ENCODE measurements at places on chromosomes 2 and 18.

DNA sequence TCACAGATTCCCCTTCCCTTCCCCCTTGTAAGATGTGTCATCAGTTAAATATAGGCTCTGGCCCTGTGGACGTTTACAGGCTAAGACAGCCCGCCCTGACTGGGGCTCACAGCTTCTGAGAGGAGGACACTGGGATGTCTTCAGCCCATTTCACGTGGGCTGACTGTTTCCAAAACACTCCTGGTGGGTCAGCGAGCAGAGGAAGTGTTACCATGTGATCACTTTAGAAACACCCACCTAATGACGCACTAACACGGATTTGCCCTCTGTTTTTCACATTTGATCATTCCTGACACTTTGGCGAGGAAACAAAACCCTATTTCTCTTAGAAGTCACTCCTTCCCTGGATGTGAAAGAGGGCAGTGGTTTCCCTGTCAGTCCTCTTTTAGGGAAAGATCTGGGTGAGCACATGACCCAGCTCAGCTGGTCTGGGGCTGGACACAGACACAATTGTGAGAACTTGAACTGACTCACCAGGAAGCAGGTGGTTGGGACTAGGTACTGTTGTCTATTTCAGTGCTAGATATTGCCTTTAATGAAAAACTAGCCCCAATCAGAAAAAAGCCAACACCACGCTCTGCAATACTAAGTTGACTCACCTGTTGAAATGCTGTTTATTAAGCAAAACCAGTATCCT, 38.8 kb downstream of the BMP10 start:
- DNase-seq, result no peak

DNA sequence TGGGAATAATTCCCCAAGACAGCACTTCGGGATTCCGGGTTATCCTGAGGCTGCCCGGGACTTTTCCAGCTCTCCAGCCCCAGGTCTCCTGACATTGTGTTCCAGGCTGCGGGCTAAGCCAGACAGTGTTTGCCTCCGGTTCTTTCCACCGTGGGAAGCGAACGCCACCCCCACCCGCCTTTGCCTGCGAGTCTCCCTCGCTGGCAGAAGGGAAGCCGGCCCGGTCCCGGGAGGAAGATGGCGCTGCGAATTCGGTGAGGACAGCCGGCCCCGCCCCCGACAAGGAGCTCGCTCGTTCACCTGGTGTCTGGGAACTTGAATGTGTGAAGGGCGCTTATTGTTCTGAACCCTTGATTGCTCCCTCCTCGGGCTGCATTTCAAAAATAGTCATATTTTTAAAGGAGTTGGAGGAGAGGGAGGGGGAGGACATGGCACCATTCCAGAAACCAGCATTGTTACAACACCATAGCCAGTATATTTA, 2.9 kb downstream of the LRATD1 start:
- DNase-seq, result no peak

DNA sequence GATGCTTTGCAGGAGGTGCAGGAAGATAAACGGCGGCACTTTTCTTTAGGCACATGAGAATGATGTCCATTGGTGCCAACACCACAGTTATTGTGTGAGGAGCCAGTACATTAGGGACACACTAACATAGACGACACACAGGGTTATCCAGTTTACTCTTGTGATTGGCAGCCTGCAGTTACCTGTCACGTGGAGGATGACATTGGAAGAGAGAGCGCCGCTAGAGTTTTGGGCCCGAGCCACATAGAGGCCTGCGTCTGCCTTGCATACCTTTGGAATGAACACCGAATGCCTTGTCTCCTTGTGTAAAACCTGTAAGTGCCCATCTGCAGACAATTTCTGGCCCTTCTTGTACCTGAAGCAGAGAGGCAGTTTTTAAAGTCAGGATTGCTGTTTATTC, 26.9 kb upstream of the TTN start:
- no peak for DNase-seq

- no peak for DNase-seq
Observed at GRCh38 chr2:119415630-119416029, 16.0 kb upstream of the TMEM37 start.

- DNase-seq, result no peak
Observed at GRCh38 chr2:149271575-149271974, 58.8 kb upstream of the LYPD6 start.

DNA sequence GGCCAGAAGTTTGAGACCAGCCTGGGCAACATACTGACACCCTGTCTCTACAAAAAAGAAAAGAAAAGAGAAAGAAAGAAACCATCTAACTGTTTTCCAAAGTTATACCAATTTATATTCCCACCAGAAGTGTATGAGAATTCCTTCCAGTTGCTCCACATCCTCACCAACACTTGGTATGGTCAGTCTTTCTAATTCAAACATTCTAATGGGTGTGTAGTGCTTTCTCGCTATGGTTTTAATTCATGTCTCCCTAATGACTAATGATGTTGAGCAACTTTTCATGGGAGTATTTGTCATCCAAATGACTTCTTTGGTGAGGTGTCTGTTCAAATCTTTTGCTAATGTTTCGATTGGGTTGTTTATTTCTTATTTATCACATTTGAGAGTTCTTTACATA, 10.5 kb upstream of the B3GNT7 start:
- DNase-seq, result no peak

DNA sequence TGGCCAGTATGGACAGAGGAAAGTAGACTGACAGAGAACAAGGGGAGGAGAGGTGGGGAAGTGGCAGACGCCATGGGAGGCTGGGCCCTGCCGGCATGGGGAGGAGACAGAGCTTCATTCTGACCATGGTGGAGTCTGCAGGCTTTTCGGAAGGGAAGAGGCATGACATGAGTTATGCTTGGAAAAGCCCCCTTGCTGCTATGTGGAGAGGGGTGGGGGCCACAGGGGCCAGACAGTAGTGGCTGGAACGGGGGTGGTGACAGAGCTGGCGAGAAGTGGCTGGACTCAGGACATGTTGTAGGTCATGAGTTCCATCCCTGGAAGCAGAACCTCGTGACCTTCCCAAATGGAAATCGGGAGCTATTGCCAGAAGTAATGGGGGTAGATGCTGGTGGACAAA, 66.7 kb upstream of the DAPL1 start:
- no peak for DNase-seq

- no peak for DNase-seq
Observed at GRCh38 chr2:125644257-125644656, 1011.7 kb upstream of the GYPC start.

GRCh38 chr2:16860627-16861026, 195.0 kb upstream of the CYRIA start:
- no peak for DNase-seq

DNA sequence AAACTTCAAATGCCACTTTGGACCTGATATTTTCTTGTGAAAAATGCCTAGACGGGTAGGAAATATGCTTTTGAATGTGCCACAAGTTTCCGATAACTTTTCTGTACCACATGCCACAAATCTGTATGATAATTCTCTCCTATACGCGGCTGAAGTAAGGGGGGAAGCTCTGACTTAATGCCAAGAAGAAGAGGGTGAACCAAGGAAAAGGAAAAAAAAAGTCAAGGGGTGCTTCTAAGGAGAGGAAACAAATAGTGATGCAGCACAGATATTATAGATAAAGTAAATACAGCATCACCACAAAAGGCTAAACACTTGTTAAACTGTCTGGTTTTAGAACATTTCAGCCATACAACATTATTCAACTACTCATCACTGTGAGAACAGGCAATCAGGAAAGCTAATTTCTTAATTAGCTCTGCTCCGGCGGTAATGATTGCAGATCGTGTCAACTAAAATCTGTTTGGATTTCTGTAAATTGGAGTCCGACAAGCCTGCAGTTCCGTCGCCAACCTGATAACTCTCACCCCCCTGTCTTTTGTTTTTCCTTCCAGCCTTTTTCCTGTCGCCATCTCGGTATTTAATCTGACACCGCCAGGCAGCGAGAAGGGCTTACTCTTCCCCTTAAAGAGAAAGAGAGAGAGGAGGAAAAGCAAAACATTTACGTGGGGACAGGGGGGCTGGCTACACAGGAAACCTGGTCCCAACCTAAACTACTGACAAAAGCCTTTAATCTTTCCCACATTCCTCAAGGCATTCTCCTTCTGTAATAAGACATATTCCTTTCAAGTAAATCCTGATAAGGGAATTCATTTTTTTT, 67.5 kb downstream of the ZEB2 start:
- no peak for DNase-seq

GRCh38 chr2:45494275-45494977, 116.6 kb downstream of the SRBD1 start:
- peak; percentile 41 for DNase-seq

- DNase-seq, result no peak
Observed at GRCh38 chr18:55582325-55582724, 5.7 kb downstream of the TCF4 start.

GRCh38 chr2:239905306-239905705, 119.8 kb downstream of the NDUFA10 start:
- DNase-seq, result no peak

- DNase-seq, result no peak
Observed at GRCh38 chr2:220876080-220876824, 695.9 kb downstream of the EPHA4 start.

DNA sequence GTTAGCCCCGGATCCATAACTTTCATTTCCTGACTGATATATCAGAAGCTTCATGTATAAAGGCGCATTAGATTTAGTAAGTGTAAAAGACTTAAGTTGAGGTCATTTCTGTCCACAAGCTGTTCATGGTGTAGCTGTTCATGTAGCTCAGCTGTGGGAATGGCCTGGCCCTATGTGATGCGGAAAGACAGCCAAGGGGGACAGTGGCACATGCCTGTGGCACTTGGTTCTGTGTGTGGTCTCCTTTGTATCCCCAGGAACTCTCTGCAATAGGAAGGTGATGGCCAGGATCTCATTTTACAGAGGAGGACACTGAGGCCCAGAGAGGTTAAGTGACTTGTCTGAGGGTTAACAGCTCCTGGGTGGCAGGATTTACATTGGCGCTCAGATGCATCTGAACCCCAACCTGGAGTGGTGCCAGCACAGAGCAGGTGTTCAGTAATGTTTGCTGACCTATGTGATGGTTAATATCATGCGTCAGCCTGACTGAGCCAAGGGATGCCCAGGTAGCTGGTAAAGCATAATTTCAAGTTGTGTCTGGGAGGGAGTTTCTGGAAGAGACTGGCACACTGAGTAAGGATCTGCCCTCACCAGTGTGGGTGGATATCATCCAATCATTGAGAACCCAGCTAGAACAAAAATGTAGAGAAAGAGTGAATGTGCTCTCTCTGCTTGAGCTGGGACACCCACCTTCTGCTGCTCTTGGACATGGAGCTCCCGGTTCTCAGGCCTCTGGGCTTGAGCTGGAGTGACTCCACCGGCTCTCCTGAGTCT, 25.4 kb downstream of the HPCAL1 start:
- DNase-seq, result no peak

DNA sequence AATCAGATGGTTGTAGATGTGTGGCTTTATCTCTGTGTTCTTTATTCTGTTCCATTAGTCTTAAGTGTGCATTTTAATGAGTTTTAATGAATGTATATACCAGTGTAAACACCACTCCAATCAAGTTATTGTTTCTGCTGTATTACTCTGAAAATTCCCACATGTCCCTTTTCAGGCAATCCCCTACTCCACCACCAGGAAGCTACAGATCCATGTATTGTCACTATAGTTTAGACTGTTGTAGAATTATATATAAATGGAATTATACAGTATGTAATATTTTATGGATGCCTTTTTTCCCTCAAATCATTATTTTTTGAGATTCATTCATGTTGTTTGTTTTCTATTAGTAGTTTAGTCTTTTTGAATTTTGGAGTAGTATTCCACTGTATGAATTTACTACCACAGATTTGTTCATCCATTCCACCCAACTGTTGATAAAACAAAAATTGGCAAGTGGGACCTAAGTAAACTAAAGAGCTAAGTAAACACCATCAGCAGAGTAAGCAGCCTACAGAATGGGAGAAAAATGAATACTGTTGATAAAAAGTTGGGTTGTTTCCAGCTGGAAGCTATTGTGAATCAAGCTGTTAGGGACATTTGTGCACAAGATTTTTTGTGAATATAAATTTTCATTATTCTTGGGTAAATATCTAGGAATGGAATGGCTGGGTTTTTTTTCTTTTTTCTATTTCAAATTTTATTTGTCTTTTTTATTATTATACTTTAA, 262.0 kb downstream of the CAMKMT start:
- no peak for DNase-seq

DNA sequence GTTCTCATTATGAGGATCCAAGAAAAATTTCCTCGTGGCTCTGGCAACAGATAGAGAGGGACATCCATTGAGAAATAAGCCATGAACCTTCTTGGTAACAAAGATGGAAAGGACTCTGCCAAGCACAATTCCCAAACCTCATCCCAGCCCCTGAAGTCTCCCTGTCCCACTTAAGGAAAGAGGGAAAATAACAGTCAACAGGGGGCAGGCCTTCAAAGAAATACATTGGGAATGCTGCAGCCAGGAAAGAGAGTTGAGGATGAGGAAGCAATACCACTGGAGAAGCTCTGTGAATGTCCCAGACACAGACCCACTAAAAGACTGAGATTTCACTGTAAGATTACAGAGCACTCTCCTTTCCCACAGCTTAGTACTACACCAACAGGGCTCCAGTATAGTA, 93.2 kb downstream of the CD226 start:
- no peak for DNase-seq

GRCh38 chr18:47280121-47280520, 28.7 kb upstream of the SKOR2 start:
- DNase-seq, result no peak

DNA sequence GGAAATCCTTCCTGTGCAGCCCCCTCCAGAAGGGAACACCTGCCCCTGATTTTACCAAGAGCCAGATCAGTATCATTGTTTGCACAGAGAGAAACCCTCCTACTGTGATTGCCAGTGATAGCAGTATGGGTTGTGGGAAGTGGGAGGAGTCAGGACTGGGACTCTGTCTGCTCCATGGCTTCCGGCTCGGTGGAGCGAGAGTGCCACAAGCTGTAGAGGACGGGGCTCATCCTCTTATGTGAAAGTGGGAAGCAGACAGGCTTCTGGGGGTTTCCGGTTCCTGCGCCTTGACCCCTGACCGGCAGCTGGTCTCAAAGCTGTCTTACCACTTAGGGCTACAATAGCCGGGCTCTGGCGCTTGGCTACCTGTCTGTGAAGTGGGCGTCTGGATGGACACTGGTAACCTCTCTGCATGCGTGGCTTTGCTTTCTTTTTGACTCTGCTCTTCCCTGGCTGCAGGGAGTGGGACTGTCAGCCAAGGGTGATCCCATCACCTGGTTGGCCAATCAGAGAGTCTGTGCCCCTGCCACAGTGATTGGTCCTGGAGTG, 79.7 kb downstream of the BCL2L11 start:
- DNase-seq, result no peak

- DNase-seq, result no peak
Observed at GRCh38 chr2:175366815-175367214, 185.3 kb upstream of the ATP5MC3 start.

GRCh38 chr2:26942543-26943295, 27.7 kb upstream of the MAPRE3 start:
- DNase-seq, result peak; percentile 28

DNA sequence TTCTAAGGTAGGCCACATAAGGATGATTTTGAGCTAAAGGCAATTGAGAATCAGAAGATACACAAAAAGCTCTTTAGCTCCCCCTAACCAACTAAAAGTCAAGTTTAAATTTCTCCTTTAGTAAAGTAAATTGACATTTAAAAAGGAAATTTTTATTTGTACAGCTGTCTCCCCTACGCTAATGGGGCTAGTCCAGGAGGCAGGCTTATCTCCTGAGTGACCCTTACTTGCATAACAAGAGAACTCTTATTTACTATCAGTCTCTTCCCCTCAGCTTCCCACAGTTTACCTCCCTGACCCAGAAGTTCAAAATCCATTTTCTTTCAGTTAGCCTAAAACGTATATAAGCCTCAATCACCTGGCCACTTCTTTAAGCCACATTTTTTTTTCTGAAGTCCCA, 1002.8 kb upstream of the NRXN1 start:
- no peak for DNase-seq

- no peak for DNase-seq
Observed at GRCh38 chr2:55089726-55090125, 39.5 kb upstream of the RTN4 start.

All from Panc1 (cell line).